ENCODE measurements at places on chromosomes 11 and 22.

GRCh38 chr22:20080776-20081654 lies 974 bp downstream of the DGCR8 start:
- DNase-seq, result no peak

DNA sequence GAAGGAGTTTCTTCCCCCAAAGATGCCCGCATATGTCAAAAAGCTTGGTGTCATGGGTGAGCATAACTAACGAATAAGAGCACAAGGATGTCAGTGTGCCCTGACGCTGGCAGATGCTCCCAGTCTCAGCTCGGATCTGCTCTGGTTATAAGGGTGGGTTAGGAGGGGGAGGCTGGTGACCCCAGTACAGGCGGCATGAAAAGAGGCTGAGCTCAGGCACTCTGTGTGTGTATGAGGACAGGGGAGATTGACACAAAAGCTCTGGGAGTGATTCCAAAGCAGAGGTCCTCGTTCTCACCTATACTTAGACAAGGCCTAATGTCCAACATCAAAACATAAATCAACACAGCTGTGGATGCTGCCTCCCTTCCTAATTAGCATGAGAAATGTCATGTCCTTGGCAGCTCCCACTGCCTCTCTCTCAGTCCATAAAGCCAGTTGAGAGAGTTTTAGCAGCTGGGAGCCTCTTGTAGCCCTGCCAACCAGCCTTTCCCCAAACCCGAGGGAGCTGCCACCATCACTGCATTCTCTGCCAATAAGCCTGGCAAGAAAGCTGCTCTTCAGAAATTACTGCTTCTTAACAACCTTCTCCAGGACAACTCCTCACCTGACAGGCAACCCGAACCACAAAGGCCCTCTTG lies 59.8 kb downstream of the SC5D start:
- DNase-seq, result no peak

DNA sequence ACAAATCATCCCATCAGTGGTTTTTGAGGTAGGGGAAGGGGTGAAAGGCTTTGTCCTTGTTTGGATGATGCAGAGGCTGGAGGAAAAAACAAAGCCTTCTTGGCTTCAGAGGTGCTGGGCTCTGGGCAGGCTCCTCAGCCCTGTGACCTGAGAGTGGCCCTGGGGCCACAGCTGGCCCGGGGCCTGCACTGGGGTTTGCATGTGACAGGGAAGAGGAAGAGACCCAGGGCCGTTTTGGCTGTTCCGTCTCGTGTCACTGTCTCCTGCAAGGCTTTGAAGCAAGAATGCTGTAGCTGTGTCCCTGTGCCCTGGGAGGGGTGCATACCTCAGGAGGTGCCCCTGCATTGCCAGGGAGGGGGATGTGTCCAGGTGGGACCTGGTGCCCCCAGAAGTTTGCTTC lies 12.6 kb downstream of the ARHGAP8 start:
- no peak for DNase-seq

- DNase-seq, result no peak
Observed at GRCh38 chr11:15175831-15176230, 61.1 kb downstream of the INSC start.

DNA sequence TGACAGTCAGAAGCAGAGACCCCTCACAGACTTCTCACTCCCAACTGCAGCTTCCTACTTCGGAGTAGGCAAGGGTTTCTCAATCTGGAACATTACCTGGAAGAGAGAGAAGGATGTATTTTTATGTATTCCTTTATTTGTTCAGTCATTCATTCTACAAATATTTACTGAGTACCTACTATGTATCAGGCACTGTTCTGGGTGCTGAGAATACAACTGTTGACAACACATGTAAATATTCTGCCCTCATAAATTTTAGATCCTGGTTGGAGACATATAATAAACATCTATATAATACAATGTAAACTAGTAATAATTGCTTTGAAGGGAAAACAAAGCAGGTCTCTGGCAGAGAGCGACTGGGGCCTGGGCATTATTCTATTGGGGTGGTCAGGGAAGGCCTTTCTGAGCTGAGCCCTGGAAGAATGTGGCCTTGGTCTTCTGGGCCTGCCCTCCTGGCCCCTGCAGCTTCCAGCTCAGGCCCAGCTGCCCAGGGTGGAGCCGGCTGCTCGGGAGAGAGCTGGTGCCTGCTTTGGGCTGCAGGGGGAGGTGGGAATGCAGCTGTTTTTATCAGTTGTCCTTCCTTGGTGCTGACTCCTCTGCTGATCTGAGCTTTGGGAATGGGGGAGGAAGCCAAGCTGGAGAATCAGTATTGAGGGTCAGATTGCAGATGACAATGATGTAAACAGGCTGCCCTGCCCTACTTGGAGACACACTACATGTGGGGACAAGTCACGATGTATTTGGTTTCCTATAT lies 46.8 kb downstream of the PKNOX2 start:
- no peak for DNase-seq

All from stimulated activated CD8-positive, alpha-beta memory T cell treated with anti-CD3 and anti-CD28 coated beads, Interleukin-4, amount 100 ng/mL, for 4 hours (primary cell).